Lower leg skin (tissue), 4 donors: ENCODE measurements at places on chromosomes 2 and 18. TPM values are rescaled to one million over a fixed set of nuclear protein-coding genes. Genes with fewer than 3 reads are reported as not detected.

DNA sequence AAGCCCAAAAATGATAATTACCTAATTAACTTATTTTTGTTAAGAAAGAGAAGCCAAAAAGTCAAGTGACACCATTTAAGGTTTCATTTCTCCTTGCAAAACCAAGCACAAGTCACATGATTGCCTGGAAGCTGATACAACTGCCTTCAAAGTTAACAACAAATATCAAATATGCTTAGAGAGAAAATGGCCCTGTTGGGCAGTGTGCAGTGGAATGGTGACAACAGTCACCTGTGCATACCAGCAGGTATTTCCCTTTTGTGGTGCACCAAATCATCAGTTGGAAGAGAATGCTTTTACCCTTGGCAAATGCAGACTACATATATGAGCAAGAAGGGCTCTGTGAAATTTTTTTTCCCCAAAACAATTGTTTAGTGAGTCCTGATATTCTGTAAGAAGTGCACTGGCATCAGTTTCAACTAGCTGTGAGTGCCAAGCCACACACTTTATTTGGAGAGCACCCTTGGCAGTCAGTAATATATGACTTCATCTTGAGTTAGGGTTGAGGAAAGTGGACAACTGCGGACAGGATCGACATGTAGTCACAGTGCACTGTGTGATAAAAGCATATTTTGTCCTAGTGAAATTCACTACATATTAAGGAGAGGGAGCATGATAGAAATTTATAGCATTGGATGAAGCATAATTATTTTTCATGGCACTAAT is 74.9 kb upstream of the DOCK10 start:
- no peak for DNase-seq

DNA sequence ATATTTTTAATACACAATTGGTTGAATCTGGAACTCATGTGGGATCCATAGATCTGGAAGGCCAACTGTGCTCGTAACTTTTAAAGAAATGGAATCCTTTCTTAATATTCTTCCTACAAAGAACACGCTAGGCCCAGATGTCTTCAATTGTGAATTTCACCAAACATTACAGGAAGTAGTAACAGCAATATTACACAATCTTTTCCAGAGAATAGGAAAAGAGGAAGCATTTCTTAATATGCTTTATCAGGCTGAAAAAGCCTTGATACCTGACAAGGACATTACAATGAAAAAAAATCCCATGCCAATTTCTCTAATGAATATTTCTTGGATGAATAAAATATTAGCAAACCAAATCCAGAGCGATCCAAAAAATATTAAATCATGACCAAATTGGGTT is 80.3 kb upstream of the HAAO start:
- no peak for DNase-seq

DNA sequence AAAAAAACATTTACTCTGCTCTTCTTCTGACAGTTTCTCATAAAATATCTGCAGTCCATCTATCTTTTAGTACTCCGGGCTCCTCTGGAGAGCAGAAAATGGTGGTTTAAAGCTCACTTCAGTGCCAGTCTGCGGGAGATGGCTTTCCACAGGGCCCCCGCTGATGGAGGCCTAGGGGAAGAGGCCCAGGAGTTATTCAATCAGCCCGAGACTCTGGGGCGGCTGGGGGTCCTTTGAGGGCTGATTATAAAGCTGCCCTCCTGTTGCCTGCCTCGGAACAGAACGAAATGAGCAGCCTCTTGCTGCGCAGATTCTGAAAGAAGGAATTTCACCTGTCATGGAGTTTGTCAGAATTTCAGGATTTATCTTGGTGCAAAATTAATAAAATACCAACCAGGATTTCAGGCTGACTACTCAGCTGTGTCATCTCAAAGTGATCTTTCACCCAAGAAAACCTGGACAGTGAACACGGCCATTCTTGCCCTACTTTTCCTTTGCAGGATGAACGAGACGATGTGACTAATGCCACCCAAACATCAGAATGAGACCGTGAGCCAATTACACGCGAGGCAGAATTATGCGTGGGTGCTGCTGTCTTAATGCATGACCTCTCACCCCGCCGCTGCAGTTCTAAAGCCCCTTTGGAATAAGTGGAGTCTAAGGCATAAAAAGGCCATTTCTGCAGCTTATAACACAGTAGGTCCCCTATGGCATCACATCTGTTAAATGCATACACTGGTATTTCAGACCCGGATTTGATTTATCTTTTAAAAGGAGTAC is 273.8 kb downstream of the ZNF521 start:
- no peak for DNase-seq

- DNase-seq: no peak
Measured at GRCh38 chr2:48508461-48509124, 21.4 kb upstream of the STON1 start.

DNA sequence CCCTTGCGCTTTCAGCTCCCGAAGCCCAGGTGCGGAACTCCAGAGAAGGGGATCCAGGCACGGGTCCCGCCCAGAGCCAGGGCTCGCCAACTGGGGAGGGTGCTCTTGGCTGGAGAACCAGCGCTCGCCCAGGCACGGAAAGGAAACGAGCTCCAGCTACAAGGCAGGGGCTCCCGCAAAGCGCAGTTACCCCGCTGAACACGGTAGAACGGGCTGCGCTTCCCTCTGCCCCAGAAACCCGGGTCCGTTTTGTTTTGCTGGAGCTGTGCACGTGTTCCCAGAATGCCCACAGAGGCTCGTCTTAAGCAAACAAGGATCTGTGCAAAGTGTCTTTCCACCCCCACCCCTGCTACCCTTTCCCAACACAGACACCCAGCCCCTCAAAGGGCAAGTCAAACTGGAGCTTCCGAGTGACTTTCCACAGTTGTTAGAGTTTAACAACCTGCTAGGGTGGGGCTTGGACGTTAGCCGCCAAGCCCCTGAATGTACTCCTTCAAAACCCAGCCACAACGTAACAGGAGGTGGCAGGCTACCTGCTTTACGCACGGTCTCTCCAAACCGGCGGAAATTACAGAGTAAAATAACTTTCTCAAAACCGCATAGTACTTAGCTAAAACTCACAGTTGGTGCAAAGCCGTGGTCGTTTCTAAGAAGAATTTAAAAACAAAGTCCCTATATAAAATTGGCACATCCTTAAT is 775 bp downstream of the RNF125 start:
- peak; percentile 88 for DNase-seq

- DNase-seq: no peak
Measured at GRCh38 chr2:238820916-238821315, 27.0 kb upstream of the TWIST2 start.

GRCh38 chr2:112622528-112622849 is 23.2 kb upstream of the SLC20A1 start:
- no peak for DNase-seq

DNA sequence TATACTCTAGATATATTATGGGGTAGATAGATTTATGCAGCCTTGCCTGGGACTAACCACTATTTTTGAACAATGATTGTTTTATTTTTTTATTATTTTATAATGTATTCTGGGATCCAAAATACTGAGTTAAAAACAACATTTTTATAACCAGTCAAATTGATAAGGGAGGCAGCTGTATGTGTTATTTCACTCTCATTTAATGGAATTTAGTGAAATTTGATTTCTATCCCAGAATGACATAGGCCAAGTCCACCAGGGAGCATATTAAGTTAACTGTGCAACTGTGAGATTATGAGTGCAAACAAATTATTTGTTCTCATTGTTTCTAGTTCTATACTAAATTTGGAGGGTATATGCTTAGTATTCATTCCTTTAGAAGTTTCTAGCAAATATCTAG is 553.6 kb upstream of the NRP2 start:
- no peak for DNase-seq

- no peak for DNase-seq
Measured at GRCh38 chr2:9071032-9071431, 67.5 kb upstream of the MBOAT2 start.

DNA sequence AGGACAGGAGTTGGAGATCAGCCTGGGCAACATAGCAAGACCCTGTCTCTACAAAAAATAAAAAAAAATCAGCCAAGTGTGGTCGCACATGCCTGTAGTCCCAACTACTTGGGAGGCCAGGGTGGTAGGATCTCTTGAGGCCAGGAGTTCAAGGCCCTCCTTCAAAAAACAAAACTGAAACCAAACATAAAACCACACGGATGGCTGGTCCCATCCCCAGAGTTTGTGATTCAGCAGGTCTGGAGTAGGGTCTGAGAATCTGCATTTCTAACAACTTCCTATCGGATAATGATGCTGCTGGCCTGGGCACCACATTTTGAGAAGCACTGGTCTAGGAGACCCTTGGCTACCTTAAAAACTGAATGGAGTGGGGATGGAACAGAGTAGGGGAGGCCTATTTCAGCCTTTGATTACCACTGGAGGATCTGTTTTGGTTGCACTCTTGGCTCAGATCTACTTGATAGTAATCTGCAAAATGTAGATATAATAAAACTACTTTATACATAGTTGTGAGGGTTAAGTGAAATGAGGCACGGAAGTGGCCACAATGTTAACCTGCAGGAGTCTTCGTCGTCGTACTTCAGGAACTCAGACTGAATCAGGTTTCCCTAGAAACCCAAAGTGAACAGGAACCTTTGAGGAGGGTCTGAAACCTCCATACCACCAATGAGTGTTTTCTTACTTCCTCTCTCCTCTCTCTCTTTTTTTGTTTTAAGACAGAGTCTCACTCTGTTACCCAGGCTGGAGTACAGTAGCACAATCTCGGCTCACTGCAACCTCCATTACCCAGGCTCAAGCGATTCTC is 25.5 kb upstream of the NFE2L2 start:
- no peak for DNase-seq

- no peak for DNase-seq
Measured at GRCh38 chr2:10753156-10753555, 31.7 kb downstream of the ATP6V1C2 start.

GRCh38 chr2:189095101-189095500 is 84.5 kb downstream of the COL5A2 start:
- DNase-seq: no peak

GRCh38 chr2:192887337-192887736 is 692.6 kb upstream of the TMEFF2 start:
- DNase-seq: no peak

- DNase-seq: no peak
Measured at GRCh38 chr2:18583905-18584607, 5.3 kb downstream of the NT5C1B start.

GRCh38 chr18:12313530-12314245 is 5.6 kb downstream of the TUBB6 start:
- DNase-seq: peak; percentile 50

DNA sequence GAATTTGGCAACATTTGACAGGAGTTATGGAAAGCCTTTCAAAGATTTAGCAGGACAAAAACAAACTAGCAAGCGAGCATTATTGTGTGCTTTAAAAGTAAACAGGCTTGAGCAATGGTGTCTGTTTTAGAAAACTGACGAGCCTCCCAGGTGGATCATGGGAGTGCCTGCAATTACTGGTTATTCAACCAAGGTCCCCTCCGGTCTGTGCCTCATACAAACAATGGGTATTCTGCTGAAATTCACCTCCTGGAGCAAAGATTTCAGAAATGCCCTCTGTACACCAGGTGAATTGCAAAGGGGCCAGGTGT is 22.4 kb downstream of the RTP5 start:
- no peak for DNase-seq

DNA sequence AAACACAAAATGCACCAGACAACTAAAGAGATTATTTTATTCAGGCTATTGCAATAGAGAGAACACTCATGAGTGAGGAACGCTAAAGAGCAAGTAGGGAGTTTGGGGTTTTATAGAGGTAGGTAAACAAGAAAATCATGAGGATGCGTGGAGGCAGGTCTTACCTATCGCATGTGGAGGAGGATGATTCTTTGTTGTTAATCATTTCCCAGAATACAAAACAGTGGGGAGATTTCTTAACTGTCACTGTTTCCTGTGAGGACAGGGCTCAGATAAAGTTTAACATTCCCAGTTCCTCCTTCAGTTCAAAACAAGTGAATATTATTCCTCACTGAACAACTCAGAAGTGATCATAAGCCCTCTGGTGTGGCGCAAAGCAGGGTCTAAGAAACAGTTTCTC is 156.1 kb upstream of the MGAT5 start:
- DNase-seq: no peak

DNA sequence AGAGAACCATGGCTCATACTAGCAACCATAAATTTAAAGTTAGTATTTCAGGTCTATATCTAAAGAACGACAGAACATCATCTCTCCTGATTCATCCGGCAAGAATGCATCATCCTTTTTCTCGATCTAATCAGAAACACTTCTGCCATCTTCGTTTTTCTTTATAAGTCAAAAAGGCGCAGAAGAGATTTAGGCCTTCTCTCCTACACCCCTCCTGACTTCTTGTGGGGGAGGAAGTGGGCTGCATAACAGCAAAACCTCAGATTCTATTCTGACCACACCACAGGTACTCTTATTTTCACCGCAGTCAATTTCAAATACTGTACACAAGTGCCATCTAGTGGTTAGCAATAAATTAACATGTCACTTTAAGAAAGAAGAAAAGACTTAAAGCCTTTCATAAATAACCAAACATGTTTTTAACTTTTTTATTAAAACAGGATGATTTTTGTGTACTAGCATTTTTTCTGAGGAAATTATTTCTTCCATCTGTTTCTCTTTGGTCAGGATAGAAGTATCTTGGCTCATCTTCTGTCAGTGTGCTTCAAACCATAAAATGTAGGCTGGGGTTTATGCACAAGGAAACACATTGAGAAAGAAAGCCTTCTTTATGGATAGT is 48.4 kb upstream of the PIK3C3 start:
- no peak for DNase-seq

DNA sequence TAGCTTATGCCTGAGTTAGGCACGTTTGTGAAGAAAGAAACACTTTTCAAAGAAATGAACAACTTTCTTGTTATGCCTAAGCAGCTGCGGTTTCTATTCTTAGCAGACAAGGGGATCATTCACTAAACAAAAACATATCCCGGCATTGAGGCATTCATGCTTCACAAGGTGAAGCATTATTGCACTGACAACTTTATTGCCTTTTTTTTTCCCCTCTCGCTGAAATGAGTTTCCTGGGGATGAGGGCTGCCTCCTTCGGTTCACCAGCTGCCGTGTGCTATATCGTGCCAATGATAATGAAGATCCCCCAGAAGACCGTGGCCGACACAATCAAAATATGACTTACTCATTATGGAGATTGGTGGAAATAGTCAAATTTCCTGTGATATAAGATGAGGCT is 288.2 kb upstream of the ST6GAL2 start:
- DNase-seq: no peak

- peak; percentile 58 for DNase-seq
Measured at GRCh38 chr2:120480903-120481445, 135.0 kb downstream of the INHBB start.

The CCDC148 gene
- not detected for total RNA-seq

The MSTN gene
- not detected for total RNA-seq

The RBM44 gene
- 0.12 TPM for total RNA-seq

The COLEC11 gene
- not detected for total RNA-seq

The PRKD3 gene
- 28.4 TPM for total RNA-seq

The SANBR gene
- total RNA-seq: 8.3 TPM

The SLC4A5 gene
- total RNA-seq: 5.6 TPM

The DSEL gene
- total RNA-seq: 6.3 TPM

The CNGA3 gene
- total RNA-seq: not detected

The UGT1A3 gene
- total RNA-seq: 1.1 TPM

The CHST9 gene
- 0.06 TPM for total RNA-seq

The ITGA4 gene
- 5.7 TPM for total RNA-seq

The PRSS56 gene
- total RNA-seq: not detected

The TMEM237 gene
- total RNA-seq: 53.5 TPM

The ANKRD53 gene
- 1.3 TPM for total RNA-seq
